ENCODE measurements at places on chromosomes 12 and 14.

GRCh38 chr12:44334347-44334746 lies 498.5 kb downstream of the TMEM117 start:
- no peak for DNase-seq

DNA sequence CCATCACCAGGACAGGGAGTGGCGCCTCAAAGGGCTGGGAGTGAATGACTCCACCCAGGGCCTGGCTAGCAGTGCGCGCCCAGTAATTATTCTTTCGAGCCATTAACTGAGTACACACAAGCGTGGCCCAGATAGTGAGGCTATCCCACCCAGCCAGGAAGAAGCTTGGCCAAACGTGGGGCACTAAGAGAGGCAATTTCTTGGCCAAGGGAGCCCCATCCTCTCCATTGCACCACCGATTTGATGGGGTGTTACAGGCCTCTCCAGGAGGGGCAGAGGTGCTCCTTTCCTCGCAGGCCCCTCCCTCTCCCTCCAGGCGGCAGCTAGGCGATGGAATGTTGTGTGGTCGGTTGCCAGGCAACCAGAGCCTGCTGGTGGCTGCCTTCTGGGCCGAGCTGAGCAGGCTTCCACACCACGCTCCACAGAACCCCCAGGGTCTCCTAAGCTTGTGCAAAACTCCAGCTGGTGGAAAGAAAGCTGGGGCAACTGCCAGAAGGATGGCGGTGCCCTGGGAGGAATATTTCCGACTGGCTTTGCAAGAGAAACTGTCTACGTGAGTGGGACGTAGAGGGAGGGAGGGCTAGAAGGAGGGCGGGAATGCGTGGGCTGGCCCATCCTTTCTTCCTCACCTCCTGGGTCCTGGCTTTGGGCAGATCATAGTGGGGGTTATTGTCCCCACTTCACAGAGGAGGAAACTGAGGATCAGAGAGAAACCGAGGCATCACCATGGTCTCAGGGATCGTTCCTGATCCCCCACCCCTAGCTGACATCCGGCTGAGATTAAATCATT lies at the start of gene CFAP73:
TSS of gene CFAP73 (plus strand) at position 364 of the 790 bp plus-strand sequence. CDS start at position 498, 134 bp downstream.
- DNase-seq: peak; percentile 53

- no peak for DNase-seq
Measured at GRCh38 chr12:14948672-14949071, 10.3 kb upstream of the ERP27 start.

DNA sequence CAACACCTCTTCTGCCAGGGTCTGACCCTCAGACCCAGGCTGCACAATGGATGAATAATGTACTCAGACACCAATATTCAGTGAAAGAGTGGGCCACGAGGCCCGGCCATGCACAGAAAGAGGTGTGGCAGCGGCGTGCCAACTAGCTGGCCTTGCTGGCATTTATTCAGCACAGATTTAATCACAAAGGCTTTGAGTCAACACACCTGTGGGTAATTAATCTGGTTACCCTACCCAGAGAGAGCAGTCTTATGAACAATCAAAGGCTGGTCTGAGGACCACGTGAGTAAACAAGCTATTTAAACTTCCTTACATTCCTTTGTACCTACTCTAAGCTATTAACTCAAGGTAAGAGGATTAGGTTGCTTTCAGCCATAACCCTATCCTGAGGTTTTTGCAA lies 324.8 kb downstream of the C12orf50 start:
- DNase-seq: no peak

GRCh38 chr14:105508601-105509000 lies 17.6 kb downstream of the TEDC1 start:
- no peak for DNase-seq

DNA sequence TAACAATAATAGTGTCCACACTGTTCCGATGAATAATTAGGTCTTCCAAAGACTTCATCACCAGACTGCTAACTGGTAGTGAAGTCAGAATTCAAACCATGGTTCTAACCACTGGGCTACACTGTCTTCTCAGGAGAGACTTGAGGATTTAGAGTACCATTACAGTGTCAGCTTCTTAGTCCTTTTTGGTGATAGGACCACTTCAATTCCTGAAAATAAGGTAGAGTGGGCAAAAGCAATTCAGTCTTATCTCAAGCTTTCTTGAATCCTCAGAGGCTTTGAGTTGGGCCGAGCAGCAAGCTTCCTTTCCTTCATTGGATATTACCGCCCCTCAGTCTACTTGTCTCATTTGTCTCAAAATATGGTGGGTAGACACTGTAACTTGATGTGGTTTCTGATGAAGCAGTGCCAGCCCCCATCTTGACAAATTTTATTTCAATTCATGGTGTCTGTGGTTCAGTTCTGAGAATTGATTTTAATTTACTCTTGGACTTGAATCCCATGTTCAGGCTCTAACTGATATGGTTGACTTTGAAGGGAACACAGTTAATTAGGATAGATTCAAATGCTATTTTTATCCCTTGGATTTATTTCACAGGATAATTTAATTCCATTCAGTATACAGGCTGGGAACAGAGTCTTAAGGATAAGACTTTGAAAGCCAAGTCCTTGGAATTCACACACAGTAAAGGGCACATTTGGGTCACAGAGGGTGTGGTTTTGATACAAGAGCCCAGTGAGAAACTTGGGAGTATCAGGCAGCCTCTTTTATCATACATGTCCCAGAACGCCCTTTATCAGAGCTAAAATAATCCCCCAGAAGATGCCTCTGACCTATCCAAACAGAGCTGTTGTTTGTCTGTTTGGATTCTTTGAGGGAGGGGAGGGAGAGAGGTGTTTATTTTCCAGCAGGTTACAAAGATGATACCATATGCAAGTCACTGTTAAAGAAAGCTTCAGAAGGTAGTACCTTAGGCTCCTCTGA lies 167.3 kb downstream of the PRKCH start:
- no peak for DNase-seq

DNA sequence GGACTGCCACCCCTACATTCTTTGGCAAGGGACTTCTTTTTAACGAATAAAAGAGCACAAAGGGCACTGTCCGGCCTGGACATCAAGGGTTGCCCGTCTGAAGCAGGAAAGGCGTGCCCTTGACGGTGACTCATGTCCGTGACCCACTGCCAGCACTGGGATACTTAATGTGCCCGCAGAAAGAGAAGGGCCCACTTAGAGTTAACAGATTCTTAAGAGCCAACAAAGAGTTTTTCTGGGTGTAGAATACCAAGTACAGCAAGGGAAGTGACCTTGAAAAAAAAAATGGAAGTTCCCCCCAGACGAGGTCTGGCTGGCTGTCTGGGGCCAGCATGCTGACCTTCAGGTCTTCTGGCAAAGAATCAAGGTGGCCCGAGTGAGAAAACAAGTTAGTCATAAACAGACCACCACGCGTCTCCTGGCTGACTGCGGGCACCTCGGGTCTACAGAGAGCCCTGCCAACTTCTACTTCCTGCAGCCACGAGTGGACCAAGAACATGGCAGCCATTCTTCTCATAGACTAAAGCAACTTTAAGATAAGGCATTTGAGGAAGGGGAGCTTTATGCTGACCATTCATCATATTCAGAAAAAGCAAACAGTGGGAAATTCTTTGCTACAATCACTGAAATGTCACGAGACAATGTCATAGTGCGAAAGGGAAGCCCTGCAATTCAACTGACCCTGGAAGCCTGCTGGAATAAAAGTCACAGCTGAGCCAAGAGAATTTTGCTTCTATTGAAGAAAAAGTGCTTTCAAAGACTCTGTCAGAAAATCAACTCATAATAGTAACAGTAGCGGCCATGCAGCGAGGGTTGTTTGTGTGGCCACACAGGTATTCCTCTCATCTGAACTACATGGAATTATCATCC lies 10.5 kb upstream of the SELPLG start:
- no peak for DNase-seq

GRCh38 chr12:14322403-14322802 lies 43.1 kb upstream of the ATF7IP start:
- DNase-seq: no peak

DNA sequence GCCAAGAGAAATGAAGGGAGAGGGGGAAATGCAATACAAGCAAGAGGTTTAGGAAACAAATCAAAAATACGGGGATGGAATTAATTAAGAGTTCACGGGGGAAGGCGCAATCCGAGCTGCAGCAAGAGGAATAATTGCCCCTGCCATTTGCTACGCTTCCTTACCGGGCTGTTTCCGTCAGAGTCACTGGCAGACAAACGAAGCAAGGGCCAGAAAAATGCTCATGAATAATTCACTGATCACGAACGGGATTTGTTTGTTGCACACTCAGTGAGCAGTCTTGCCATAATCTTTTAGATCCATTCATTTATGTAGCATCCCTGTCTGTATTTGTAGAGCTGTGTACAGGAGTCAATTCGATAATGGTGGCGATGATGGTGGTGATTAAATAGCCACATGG lies 39.0 kb downstream of the PLXNC1 start:
- DNase-seq: no peak

DNA sequence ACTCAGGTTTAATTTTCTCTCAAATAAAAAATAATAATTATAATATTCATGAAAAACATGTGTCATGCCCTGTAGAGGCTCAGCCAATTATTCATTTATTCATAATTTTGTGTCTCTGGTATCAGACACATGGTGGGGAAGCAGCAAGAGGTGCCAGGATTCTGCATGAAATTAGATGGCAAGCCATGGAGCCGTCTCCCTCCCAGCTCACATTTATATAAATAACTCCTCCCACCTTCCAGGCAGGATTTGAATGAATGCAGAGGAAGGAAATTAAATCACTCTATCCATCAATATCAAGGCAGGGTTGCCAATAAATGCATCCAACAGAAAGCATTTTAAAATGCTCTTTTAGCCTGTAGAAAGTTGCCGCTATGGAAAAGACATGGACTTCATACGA lies 98.1 kb downstream of the PTPRR start:
- DNase-seq: no peak

DNA sequence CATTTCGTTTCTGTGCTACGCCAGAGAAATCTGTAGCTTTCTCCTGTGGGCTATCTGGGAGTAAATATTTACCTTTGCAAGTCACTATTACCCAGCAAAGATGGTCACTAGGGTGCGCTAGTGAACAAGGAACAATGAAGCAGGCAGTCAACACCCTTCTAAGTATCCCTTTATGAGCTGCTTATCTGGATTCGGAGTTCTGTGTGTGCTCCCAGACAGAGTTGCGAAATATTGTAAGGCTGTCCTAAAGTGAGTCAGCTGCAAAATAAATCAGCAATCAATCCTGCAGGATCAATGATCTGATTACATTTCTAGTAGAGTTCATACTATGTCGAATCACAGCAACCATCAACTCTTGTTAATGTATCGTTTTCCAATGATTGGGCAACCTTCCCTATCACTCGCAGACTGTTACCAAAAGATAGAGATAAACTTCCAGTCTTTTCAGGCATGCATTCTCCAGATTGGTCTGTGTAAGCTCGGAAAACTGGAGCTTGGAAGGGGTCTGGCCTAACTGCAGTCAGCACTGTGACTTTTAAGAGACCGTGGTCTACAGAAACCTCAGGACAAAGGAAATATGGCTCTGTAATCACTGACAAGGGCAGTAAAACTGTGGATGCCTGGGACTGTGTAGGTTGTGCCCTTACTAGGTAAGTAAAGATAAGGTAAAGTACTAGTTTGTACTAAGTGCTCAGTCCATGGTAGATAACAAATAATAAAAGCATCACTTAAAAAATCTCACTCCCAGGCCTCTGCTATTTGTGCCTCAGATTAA lies 133.5 kb downstream of the KCNK10 start:
- peak; percentile 41 for DNase-seq

GRCh38 chr12:19066475-19067001 lies 63.0 kb upstream of the PLEKHA5 start:
- DNase-seq: no peak

GRCh38 chr14:59474172-59474571 lies 9.0 kb upstream of the GPR135 start:
- DNase-seq: no peak

DNA sequence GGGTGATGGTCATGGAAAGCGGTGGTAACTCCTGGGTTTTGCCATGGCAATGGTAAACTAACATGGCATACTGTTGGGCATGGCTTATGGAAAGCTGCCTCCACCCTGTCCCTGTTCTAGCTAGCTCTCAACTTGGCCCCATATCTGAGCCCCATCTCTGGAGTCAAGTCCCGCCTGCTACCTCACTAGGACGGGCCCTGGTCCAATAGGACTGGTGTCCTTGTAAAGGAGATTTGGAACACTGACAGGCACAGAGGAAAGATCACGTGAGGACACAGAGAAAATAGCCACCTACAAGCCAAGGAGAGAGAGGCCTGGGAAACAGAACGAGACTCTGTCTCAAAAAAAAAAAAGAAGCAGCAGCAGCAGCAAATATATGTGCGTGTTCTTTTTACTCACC lies 59.8 kb downstream of the RNFT2 start:
- DNase-seq: no peak

- DNase-seq: no peak
Measured at GRCh38 chr12:56833780-56834179, 70.7 kb downstream of the HSD17B6 start.

GRCh38 chr12:120421701-120422100 lies 16.2 kb upstream of the COX6A1 start:
- no peak for DNase-seq

- no peak for DNase-seq
Measured at GRCh38 chr14:91413547-91414474, 3.8 kb downstream of the CCDC88C start.

- DNase-seq: peak; percentile 53
Measured at GRCh38 chr12:26845057-26845666, 12.2 kb upstream of the ITPR2 start.

GRCh38 chr12:25502118-25502517 lies 51.0 kb downstream of the LMNTD1 start:
- DNase-seq: no peak

DNA sequence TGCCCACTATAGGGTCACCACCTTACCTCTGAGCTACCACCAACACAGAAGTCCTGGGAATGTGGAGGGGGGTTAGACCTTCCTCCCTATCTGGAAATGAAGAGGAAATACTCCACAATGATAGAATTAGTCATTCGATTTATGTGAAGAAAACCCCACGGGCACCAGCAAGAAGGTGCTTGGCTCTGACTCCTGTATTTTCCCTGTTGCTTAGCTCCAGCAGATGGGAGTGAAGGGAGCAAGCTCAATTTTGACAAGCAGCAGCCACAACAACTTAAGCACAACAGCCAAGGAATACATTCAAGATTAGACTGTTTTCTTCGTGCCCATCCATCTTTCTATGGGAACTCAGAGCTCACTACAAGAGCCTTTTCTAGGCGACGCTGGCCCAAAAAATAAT lies 191.7 kb downstream of the SPTSSA start:
- DNase-seq: no peak

DNA sequence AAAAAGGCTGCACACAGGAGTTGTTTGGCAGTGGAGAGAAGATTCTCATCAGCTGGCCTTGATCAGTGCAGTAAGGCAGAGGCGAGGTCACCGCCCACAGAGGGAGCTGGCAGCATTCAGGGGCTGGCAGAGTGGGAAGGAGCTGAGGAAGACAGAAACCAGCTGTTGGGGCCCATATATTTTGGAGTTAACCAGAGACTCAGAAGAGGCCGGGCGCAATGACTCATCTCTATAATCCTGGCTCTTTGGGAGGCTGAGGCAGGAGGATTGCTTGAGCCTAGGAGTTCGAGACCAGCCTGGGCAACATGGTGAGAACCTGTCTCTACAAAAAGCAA lies 17.7 kb downstream of the SMCO2 start:
- no peak for DNase-seq

All from amniotic stem cell (primary cell).